ENCODE measurements at places on chromosomes 11 and 22. TPM values are rescaled to one million over a fixed set of nuclear protein-coding genes. Genes with fewer than 3 reads are reported as not detected.
A peak's percentile ranks its signal among the peaks of the same experiment; 100 is the strongest.

- no peak for DNase-seq
Observed at GRCh38 chr11:30310623-30311022, 12.3 kb upstream of the ARL14EP start.

- DNase-seq, result no peak
Observed at GRCh38 chr22:49269371-49269770, 558.3 kb downstream of the BRD1 start.

DNA sequence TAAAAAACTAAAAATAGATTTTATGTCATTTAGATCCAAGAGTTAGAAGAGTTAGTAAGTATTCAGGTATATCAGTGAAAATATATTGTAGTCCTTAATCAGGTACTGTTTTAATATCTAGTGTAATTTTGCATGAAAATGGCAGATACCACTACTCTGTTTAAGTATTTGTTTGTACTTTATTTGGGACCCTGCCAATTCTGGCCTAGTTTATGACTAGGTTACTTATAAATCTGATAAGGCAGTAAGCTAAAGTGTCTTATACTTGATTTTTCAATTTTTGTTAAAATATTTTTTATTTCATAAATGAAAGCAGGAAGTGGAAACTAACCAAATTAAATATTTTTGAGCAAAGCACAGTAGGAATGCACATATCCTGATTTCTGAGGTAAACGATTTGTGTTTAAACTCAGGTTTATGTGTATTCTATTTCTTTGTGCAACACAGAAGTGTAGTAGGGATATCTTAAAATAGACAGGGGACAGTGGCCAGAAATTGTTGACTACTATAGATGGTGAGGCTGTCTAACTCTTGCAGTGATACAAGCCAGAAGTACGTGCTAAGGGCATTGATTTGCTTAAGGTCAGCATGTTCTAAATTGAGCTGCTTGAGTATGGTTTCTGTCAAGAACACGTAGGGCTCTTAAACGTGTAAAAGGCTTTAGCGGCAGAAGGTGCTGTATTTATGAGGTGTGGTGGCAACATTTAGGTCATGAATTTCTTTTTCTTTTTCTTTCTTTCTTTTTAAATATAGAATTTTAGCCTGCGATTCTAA lies 34.0 kb downstream of the HIPK3 start:
- peak; percentile 80 for DNase-seq

VPREB3 gene
- total RNA-seq, result not detected

- no peak for DNase-seq
Observed at GRCh38 chr11:21820176-21820575, 372.7 kb upstream of the ANO5 start.

- no peak for DNase-seq
Observed at GRCh38 chr22:46052801-46053562, 76.0 kb upstream of the WNT7B start.

DNA sequence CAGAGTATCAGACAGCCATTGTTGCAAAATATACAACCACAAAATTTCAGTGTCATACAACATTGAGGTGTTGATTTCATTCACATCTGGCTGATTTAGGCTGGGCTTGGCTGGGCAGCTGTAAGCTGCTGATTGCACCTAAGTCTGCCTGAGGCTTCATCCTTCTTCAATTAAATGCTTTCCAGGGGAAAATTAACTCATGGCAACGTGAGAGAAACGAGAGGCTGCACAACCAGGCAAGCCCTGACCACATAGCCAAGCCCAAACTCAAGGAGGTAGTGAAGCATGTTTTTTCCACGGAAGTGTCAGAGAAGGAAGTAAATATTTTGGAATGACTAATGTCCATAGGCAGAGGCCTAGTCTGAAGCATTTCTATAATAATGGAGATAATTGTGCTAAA lies 273.8 kb upstream of the ZC3H12C start:
- DNase-seq, result no peak

All from lung (tissue), 17 donors.